NCI-H1105 (cell line): ENCODE measurements at places on chromosomes 16 and 17.

DNA sequence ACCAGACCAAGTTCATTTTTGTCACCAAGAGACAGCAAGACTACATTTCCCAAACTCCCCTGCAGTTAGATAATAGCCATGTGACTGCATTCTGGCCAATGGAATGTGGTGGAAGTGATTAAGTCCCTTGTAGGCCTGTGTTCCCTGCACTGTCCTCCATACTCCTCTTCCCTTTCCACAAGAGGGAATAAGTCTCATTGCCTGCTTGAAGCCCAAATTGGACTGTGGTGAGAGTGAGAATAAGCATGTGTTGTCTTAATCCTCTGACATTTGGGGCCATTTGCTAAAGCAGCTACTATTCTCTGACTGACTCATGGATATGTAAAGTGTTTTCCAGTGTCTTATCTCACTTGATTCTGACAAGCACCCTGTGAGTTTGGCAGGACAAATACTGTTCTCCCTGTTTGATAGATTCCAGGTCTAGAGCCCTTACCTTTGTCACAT, 20.7 kb downstream of the PIK3R6 start:
- DNase-seq = no peak

DNA sequence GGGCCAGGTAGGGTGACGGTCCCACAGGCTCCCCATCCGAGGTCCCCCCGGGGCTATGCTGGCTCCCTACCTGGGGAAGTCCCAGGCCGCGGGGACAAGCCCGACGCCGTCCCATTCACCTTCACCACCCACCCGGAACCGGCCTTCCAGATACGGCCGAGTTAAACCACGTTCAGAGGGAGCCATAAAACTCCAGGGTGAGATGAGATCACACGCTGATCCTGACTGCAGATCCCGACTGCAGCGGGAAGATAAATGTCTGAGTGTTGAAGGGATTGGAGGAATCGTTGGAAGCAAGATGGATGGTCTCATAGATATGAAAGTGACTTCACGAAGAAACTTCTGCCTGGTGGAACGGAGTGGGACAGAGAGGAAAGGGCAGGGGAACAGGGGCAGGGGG, 13.6 kb upstream of the C1QTNF8 start:
- no peak for DNase-seq

GRCh38 chr17:54404259-54404658, 496.4 kb upstream of the TOM1L1 start:
- no peak for DNase-seq

GRCh38 chr16:46897471-46897870, 13.3 kb downstream of the GPT2 start:
- DNase-seq = no peak

GRCh38 chr16:46638947-46639925, 18.1 kb upstream of the SHCBP1 start:
- no peak for DNase-seq

DNA sequence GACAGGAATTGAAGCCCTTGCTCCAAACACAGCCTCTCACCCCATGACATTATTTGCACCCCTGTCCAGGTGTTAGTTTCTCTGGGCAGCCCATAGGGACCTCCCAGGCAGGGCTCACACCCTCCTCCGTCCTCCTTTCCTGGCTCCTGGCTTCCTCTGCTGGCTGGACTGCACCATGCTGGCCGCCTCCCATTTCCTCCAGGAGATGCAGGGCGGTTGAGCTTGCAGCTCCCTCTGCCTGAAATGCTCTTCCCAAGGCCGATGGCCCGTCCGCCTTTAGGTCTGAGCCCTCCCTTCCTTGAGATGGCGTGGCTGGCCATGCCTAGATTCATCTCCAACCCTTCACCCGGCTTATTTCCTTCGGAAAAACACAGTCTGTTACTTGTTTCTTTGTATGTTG, 334.8 kb downstream of the SNX29 start:
- DNase-seq = no peak

DNA sequence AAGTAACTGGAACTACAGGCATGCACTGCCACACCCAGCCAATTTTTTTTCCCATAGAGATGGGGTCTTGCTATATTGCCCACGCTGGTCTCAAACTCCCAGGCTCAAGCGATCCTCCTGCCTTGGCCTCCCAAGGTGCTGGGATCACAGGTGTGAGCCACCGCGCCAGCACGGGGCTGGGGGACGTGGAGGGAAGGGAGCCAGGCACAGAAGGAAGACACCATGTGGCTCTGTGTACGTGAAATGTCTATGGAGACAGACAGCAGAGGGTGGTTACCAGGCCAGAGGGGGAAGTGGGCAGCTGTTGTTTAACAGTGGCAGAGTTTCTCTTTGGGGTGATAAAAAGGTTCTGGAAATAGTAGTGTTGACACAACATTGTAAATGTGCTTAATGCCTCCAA, 4.6 kb upstream of the PIEZO1 start:
- DNase-seq = no peak

DNA sequence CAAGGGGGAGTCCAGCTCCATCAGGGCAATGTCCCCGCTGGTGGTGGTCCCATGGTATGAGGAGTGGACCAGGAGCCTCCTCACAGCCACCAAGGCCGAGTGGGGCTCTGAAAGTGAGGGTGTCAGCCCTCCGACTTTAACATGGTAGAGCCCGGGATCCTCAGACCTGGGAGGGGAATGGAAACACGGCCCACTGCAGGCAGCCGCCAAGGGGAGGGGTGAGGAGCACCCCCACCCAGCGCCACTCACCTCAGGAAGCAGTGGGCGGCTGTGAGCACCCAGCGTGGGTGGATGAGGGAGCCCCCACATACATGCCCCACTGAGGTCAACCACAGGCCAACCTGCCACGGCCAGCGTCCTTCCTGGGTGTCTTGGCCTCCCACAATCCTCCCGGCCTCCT, 10.8 kb downstream of the ZG16B start:
- no peak for DNase-seq

DNA sequence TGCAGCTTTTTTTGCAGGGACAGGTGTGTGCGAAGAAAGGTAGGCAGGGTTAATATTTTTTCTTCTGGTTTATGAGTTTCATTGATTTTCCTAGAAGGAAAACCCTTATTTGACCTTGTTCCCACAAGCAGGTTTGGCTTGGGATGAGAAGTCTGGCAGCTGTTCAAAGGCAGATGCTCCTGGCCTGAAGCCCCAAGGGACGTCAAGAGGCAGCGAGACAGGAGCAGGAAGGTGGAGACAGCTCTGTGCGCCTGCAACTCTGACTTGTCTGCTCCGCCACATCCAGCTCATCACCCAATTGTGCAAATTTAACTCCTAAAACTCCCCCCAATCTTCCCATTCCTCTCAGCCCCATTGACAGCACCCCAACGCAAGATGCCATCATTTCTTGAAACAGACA, 136.8 kb upstream of the XYLT1 start:
- peak; percentile 11 for DNase-seq

DNA sequence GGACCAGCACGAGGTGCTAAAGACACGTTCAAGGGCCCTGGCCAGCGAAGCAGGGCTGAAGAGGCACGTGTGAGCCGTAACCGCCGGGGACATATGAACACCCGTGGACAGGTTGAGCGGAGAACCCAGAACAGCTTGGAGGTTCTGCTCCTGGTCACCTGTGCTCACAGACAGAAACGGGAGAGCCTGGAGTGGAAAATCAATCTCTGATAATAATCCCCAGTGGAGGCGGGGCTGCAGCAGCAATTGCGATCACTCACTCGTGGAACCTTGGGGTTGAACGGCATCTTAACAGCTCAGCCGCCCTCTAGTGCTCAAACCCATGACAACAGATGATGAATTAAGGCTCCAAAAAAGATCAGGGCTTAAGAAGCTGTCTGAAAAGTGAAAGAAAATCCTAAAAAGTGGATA, 25.6 kb downstream of the WIPI1 start:
- DNase-seq = no peak

GRCh38 chr16:4344983-4345835, 5.9 kb downstream of the PAM16 start:
- DNase-seq = peak; percentile 52

DNA sequence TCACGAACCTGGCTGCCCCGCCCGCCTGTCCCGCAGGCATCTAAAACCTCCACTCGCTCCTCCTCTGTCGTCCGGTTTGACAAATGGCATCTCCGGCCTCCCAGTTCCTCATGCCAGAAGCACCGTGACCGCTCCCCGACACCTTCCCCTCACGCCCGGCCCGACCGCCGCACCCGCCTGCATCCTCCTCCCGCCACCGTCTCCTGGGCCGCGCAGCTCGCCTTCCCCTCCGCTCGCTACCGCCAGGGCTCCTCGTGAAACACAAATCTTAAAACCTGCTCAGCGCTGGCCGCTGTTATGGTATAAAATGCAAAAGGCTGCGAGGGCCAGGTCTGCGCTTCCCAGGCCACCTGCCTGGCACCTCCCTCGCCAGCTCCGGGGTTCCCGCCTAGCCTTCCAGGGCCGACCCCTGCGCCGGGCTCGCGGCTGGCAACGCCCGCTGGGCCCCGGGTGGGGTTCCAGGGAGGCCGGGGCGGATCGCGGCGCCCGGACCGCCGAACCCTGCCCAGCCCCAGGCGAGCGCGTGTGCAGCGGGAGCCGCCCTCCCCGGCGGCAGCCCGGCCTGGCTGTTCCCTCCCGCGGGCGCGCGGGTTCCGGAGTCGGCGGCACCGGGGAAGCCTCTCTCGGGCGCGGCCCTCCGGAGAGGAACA, 488 bp downstream of the SPSB3 start:
- DNase-seq = no peak

- DNase-seq = no peak
Measured at GRCh38 chr17:66146394-66146793, 45.5 kb downstream of the CEP112 start.

- DNase-seq = no peak
Measured at GRCh38 chr17:78706271-78706915, 75.7 kb downstream of the CYTH1 start.

DNA sequence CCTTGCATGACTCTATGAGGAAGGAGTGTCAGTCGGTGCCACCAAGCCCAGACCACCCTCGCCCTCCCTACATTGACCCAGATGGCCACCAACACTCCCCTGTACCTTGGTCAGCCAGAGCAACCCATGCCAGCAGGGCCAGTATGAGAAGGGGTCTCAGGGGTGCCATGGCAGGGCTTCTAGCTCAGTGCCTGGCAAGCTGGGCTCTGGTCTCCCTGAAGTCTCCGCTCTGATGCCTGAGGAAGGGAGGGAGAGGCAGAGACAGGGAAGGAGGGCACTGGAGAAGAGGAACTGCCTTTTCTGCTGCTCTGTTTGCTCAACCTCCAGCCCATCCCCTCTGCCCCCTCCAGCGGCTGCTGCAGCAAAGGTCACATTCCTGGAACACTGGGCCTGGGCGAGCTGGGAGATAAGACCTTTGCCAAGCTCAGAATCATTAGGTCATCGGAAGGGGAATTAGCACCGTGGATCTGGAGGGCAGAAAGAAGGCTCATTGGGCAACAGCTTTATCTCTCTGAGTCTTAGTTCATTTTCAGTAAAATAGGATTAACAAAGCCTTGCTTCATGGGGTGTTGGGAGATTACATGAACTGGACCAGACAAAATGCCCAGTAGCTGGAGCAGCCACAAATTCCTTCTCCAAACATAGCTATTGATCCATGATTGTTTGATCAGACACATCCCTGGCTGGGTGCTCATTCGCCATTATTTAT, at the start of gene VTN:
TSS of gene VTN (minus strand) at position 273 of the 709 bp plus-strand sequence. CDS start at position 169, 104 bp downstream.
- no peak for DNase-seq

GRCh38 chr16:69328854-69329316, 1.5 kb downstream of the PDF start:
- DNase-seq = no peak

GRCh38 chr17:81727324-81728031, 15.4 kb downstream of the SLC25A10 start:
- peak; percentile 23 for DNase-seq

- no peak for DNase-seq
Measured at GRCh38 chr17:7835814-7836595, 2.0 kb downstream of the KDM6B start.
